ENCODE measurements at places on chromosomes 16 and 17.

- DNase-seq: no peak
Measured at GRCh38 chr17:64706224-64707049, 44.3 kb upstream of the SMURF2 start.

DNA sequence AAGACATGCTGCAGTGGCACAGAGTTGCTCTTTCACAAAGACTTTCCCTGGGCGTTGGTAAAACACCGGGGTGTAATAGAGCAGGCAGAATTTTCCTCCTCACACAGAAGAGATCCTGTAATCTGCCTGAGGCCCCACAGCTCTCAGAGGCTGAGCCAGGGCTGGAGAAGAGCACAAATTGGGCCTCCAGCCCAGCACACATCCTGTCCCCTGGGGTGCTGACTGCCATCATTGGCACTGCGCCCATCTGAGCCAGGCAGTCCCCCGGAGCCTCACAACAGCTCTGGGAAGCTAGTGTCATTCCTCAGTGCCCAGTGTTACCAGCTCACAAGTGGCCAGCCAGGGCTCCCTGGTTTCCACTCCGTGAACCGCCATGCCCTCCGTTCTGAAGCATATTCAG, 119.4 kb downstream of the SOCS1 start:
- no peak for DNase-seq

- DNase-seq: no peak
Measured at GRCh38 chr17:50691550-50692447, 15.9 kb downstream of the ANKRD40 start.

DNA sequence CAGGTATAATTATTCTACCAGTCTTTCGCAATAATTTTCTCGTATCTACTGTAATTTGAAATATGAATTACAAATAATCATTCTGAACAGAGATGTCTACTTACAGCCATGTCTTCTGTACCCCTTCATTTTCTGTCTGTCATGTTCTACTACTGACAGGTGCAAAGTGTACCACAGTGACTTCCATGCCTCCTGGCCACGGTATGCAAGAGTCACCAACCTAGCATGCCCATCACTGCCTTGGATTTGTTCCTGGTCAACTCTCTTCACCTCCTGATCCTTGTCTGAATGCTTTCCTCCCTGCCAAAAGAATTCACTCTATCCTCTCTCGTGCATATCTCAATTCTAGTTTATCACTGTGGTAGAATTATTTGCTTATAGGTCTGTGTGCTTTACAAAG, 755.4 kb downstream of the KCNJ2 start:
- no peak for DNase-seq

- DNase-seq: no peak
Measured at GRCh38 chr16:50505115-50505514, 43.1 kb upstream of the NKD1 start.

Measured in naive B cell (primary cell).